Mammary epithelial cell (primary cell): ENCODE measurements at places on chromosomes 6 and 20.

- DNase-seq, result no peak
Measured at GRCh38 chr20:44800391-44801046, 9.8 kb downstream of the RIMS4 start.

GRCh38 chr6:135630789-135631376 is 133.3 kb upstream of the AHI1 start:
- DNase-seq, result no peak

- DNase-seq, result no peak
Measured at GRCh38 chr20:34268851-34269636, 27.8 kb downstream of the ASIP start.

DNA sequence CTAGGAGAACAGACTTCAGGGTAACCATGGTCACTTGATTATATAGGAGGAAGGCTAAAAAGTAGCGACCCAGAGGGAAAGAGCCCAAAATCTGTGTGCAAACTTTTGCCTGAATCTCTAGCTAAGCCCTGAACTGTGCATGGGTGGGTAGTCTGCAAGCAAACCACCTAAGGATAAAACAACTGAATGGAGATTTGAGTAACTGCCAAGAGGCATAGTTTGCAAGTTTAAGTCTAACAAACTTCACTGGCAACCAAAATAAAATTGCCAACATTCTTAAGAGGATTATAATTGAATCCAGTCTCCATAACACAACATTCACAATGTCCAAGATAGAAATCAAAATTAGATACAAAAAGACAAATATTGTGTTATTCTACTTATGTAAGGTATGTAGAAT is 192.0 kb upstream of the PLN start:
- DNase-seq, result no peak

GRCh38 chr6:71079677-71080076 is 122.8 kb upstream of the B3GAT2 start:
- DNase-seq, result peak; percentile 49
